ENCODE measurements at places on chromosomes 6 and 20.
A peak's percentile ranks its signal among the peaks of the same experiment; 100 is the strongest.

DNA sequence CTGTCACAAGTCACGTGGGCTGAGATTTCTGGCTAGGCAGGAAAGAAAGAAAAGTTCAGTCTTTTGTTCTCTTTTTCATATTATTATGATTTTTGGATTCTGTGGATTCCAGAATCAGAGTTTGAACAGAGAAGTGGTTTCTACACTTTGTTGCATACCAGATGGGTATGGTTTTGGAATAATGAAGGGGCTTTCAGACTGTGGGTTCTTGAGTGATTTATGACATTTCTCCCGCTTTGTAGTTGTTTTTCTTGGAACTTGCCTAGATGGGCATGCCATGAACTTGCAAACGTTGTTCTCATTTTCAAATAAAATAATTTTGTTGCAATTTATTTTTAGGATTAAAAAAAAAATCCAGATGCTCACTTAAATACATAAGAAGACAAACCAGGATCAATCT is 34.4 kb downstream of the CBFA2T2 start:
- DNase-seq, result no peak

- peak; percentile 75 for DNase-seq
Measured at GRCh38 chr6:36962874-36963273, 8.3 kb downstream of the PI16 start.

DNA sequence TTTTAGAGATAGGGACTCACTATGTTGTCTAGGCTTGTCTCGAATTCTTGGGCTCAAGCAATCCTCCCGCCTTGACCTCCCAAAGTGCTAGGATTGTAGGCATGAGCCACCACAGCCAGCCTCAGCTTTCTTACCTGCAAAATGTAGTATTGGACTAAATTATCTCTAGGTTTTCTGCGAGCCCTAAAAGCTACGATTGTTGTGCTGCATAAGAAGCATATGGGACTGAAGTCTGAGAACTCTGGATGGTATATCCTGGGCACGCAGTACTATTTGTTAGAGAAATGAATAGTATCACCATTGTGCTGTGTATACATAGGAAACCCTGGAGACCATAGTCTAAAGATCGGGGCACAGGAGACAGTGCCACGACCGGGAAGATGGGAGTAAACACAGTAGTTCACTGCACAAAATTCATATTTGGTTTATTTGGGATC is 60.1 kb downstream of the RPRD1B start:
- DNase-seq, result no peak

DNA sequence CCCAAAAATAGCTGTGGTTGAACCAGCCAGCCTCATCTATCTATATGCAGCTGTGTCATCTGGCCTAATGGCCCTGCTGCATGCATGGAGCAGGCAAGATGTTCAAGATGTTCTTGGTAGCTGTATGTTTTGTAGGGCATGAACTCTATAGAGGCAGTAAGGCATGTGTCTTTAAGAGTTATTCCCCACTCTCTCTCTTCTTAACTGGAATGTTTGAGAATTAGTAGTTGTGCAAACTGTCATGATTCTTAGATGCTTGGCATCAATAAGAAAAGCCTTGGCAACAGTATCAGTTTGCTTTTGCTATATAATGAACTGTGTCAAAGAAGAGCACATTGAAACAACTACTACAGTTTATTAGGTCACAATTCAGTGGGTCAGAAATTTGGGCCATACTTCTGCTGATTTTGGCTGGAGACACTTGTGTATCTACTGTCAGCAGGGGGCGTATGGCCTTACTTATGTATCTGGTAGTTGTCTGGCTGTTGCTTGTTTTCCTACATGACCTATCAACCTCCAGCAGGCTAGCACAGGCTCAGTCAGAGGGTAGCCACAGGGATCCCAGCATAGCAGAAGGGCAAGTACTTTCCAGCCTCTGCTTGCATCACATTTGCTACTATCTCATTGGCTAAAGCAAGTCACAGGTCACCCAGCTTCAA is 56.1 kb upstream of the LAMP5 start:
- no peak for DNase-seq

GRCh38 chr6:6584310-6585002 is 4.1 kb upstream of the LY86 start:
- peak; percentile 55 for DNase-seq

DNA sequence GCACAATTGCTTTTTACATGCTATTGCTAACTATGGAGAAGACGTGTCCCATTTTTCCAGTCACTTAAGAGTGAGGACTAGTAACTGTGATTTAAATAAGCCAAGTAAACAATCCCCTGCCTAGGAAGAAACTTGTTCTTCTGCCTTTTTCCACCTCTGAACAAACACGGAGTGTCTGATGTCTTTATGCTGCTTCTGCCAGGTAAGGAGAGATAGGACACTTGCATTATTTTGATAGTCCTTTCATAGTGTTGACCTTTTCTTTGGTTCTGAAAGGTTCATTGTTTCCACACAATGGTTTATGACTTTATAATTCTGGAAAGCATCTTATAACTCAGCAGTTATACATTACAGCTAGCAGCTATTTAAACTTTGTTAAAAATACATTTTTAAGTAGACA is 8.4 kb downstream of the LRP11 start:
- DNase-seq, result no peak

- no peak for DNase-seq
Measured at GRCh38 chr20:19820555-19821211, 62.6 kb downstream of the RIN2 start.

- no peak for DNase-seq
Measured at GRCh38 chr6:149921361-149921760, 1.6 kb downstream of the RAET1G start.

- DNase-seq, result no peak
Measured at GRCh38 chr6:137989664-137990063, 117.6 kb downstream of the PERP start.

- no peak for DNase-seq
Measured at GRCh38 chr6:105330913-105331312, 72.0 kb downstream of the PREP start.

DNA sequence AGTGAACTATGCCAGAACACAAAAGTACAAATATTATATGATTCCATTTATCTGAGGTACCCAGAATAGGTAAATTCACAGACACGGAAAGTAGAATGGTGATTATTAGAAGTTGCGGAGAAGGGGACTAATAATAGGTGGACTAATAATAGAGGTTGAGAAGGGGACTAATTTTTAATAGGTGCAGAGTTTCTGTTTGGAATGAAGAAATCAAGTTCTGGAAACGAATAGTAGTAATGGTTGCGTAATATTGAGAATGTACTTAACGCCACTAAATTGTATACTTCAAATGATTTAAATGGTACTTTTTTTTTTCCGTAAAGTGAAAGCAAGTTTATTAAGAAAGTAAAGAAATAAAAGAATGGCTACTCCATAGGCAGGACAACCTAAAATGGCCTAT is 33.2 kb downstream of the B4GALT5 start:
- no peak for DNase-seq

GRCh38 chr6:110757926-110758325 is 57.3 kb downstream of the CDK19 start:
- no peak for DNase-seq

GRCh38 chr20:52422574-52423336 is 231.2 kb upstream of the ZFP64 start:
- DNase-seq, result no peak

DNA sequence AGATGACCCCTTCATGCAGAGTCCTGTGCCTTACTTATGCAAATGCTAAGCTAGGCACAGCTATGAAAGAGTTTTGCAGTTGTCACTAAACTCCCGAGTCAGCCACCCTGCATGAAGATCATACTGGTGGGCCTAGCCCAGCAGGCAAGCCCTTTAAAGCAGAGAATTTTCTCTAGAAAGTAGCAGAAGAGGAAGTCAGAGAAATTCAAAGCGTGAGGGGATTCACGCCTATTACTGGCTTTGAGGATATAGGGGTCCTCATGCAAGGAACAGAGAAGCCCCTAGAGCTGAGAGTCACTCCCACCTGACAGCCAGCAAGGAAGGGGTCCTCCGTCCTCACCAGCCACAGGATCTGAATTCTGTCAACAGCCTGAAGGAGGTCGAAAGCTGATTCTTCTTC is 54.6 kb downstream of the MYB start:
- no peak for DNase-seq

DNA sequence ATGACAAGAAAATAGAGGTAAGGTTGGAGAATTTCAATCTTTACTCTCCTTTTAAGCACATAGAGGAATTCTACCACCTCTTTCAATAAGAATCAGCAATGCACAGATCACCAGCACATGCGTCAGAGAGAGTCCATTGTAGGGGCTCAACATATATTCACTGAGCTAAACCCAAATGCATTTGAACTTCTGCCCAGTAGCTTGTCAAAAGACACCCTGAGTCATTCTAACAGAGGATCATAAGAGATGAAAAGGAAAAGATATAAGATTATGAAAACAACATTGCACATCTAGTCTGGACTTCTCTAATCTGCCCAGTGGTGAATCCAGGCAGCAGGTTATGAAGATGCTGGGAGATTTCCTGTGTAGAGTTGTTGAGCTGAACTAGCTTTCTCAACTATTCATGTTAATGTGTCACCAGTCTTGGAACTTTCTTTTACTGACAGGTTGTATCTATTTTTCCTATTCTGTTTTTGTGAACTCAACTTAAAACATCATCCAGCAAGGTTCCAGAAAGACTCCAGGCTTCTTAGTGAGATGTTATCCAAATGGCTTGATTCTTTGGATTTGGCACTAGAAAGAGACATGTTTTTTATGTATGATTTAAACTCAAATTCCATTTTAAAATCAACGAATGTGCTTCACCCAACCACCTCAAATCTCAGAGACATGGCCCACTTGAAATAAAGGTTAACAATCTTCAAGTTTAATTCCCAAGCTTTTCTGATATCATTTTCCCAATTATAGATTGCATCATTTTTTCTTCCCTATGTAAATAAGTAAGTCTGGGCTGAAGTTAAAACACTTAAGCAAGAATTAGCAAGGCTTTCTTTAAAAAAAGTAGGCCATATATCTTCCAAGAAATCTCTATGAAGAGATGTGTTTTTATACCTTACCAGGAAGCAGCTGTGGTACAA is 89.3 kb downstream of the TSHZ2 start:
- no peak for DNase-seq
